ENCODE measurements at places on chromosomes 4 and X.

GRCh38 chr4:168486912-168487281 lies 6.6 kb upstream of the DDX60L start:
- no peak for DNase-seq

GRCh38 chr4:19650903-19651864 lies 600.5 kb upstream of the SLIT2 start:
- no peak for DNase-seq

GRCh38 chr4:19300213-19300612 lies 951.5 kb upstream of the SLIT2 start:
- no peak for DNase-seq

GRCh38 chr4:139315221-139315675 lies 13.0 kb upstream of the NDUFC1 start:
- peak; percentile 38 for DNase-seq

DNA sequence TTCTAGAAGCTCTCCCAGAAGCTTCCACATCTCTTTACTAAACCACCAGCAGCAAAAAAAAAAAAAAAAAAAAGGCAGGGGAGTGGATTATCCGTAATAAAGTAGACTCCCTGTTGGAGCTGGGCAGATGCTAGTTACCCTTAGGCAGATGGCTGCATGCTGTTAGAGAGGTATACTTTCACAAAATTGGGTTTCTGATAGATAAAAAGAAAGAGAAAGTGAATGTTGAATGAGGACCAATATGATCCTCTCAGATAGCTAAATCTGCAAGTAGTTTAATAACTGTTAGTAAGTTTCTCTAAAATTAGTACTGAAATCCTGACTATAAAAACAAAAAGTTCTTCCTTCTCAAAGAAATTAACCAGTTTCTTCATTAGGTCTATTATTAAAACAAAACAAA lies 195.4 kb downstream of the ANAPC10 start:
- no peak for DNase-seq

DNA sequence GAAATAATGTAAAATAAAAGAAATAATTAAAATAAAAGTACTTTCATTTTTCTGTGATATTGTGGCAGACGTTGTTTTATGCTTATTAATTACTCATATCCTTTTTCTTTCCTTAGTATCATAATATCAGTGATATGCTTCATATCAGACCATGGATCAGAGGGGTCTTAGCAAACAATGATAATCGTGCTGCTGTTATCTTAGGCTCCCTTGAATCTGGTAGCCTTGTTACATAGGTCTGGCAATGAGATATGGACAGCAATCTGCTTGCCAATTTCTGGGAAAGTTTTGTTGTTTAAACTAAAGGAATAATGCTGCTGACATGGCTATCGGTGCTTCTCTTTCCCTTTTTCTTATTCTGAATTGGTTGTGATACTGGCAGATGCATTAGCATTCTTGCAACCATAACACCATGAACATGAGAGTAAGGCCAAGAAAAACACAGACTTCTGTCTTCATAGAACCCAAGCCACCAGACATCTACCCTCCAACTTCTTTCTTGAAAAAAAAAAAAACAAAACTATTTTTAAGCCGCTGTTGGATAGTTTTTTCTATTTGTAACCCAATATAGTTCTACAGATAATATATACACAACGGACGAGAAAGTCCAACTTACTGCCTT lies 16.4 kb downstream of the EPHA5 start:
- DNase-seq: no peak

GRCh38 chr4:41661442-41662076 lies 87.0 kb downstream of the PHOX2B start:
- peak; percentile 47 for DNase-seq

GRCh38 chr4:123994917-123995316 lies 598.3 kb downstream of the SPRY1 start:
- no peak for DNase-seq

GRCh38 chrX:109362101-109362500 lies 119.8 kb downstream of the GUCY2F start:
- DNase-seq: no peak

DNA sequence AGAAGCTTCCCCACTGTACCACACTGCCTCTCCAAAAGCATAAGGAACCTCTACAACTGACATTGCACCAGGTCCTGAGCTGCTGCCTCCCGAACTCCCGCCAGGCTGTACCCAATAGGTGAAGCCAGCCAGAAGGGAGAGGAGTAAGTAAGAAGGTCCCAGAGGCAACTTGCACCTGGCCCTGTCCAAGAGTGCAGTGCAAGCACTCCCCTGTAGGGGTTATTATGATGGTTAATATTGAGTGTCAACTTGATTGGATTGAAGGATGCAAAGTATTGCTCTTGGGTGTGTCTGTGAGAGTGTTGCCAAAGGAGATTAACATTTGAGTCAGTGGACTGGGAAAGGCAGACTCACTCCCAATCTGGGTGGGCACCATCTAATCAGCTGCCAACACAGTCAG lies 879.3 kb upstream of the SLIT2 start:
- DNase-seq: no peak

GRCh38 chrX:37824491-37825214 lies 22.7 kb downstream of the DYNLT3 start:
- DNase-seq: no peak

DNA sequence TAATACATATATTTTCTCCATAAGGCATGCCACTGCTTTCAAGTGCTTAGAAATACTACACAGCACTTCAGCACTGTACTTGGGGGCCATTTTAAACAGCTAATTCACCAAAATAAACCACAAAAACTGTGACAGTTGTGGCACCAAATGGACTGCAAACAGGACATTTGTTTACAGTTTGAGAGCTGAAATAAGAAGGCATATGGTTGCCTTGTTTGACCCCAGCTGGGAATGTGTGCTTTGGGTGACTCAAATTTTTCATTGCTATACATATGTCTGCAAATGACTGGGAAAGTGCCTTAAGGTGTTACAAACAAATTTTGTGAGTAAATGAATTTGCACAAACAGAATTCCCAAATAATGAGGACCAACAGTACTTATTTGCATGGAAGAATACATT lies 124.2 kb downstream of the BANK1 start:
- no peak for DNase-seq

DNA sequence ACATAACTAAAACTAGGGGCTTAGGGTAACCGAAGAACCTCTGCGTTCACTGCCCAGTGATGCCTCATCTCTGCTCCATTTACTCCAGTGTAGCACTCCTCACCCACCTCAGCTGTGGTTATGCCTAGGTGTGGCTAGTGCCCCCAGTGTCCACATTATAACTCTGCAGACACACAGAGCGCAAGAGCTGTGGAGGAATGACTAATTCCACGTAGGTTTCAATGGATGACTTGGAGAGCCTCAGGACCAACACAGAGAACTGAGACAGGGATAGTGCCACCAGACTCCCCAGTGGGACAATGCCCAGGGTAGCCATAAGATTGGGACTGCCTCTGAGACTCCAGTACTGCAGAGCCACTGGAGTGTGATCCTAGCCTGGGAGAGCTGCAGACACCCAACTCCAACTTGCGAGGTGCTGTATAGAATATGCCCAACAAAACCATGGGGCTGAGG lies 542.4 kb upstream of the DIPK2B start:
- DNase-seq: no peak

- no peak for DNase-seq
Observed at GRCh38 chr4:130044788-130045531, 949.0 kb downstream of the C4orf33 start.

- DNase-seq: no peak
Observed at GRCh38 chrX:108025376-108025775, 19.5 kb upstream of the VSIG1 start.

- DNase-seq: no peak
Observed at GRCh38 chr4:121353213-121353612, 27.6 kb downstream of the QRFPR start.

GRCh38 chr4:128358231-128358912 lies 70.8 kb upstream of the PGRMC2 start:
- DNase-seq: no peak

DNA sequence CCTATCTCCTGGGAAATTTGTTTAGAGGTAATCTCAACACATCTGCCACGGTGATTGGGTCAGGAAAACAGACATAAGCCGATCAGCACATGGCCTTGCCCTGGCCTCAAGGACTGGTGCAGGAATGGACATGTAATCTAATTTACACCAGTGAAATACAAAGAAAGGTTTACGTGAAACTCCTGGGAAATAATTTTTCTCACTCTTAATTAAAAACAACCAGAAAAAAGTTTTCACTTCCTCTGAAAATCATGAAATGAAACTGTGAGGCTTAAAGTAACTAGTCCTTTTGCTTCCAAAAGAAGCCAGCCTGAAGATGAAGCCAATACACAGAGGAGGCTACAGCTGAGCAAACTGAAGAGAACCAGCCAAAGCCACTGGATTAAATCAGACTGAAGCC lies 154.1 kb upstream of the FAM241A start:
- peak; percentile 26 for DNase-seq

DNA sequence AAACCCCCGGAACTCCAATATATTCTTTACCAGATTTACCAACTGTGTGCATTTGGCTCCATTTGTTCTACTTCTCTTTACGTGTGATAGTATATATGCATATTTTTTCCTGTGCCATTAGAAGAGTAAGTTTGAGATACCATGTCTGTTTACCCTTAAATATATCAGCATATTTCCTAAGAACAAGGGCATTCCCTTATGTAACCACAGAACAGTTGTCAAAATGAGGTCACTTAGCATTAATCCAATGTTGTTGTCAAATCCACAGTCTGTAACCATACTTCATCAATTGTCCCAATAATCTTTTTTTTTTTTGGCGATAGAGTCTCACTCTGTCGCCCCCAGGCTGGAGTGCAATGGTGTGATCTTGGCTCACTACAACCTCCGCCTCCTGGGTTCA lies 55.2 kb downstream of the TBC1D14 start:
- no peak for DNase-seq

GRCh38 chr4:159104694-159105414 lies 2.0 kb downstream of the RAPGEF2 start:
- no peak for DNase-seq

GRCh38 chr4:123953566-123953965 lies 557.0 kb downstream of the SPRY1 start:
- no peak for DNase-seq

- DNase-seq: no peak
Observed at GRCh38 chr4:148435654-148436406, 6.4 kb downstream of the NR3C2 start.

GRCh38 chr4:56701644-56702043 lies 20.5 kb upstream of the HOPX start:
- no peak for DNase-seq

- DNase-seq: no peak
Observed at GRCh38 chr4:560731-561291, 15.3 kb downstream of the TMEM271 start.

DNA sequence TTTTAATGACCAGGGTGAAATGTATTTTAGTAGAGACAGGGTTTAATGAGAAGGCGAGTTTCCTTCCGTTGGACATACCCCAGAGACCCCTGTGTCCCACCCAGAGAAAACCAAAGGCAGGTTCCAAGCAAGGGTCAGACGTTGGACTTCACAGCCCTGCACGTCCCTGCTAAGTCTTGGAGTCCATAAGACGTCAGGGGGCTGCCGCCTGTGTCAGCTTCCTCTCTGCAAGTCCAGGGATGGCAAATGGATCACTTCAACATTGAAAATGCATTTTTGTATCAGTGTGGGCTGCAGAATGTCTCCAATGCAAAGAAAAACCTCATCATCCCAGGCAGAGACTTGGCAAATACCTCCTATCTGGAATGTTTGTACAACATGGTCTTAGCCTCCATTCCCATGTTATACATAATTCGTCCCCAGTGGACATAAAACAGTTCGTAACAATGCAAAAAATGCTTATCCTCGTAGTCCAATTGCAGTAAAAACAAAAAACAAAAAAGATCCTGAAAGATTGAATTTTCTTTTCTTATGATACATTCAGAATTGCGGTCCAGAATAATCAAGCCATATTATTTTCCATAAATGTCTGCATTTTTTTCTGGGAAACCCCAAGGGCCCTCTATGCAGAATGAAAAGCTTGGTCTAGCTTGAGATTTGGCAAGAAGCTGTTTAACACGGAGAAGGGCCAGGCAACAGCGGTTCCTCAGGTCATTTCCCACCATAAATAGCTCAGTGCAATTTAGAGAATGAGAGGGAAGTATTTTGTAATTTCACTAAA lies 190.9 kb downstream of the SHOX start:
- no peak for DNase-seq

DNA sequence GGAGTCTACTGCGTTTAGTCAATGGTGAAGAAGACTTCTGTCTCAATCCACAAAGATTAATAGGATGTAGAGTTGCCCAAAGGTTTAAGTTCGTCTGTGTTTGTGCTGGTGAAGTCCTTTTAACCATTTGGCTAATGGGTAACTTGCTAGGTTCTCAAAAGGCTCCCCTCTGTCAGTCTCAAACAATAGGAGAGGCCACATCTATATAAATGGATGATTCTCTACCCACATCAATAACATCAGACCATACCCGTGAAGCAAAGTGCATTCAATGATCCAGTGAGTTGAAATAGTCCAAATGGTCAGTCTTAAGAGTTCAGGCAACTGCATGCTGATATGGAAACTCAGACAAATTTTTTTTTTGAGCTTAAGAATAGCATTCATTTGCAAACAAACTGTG lies 28.1 kb downstream of the RS1 start:
- no peak for DNase-seq

DNA sequence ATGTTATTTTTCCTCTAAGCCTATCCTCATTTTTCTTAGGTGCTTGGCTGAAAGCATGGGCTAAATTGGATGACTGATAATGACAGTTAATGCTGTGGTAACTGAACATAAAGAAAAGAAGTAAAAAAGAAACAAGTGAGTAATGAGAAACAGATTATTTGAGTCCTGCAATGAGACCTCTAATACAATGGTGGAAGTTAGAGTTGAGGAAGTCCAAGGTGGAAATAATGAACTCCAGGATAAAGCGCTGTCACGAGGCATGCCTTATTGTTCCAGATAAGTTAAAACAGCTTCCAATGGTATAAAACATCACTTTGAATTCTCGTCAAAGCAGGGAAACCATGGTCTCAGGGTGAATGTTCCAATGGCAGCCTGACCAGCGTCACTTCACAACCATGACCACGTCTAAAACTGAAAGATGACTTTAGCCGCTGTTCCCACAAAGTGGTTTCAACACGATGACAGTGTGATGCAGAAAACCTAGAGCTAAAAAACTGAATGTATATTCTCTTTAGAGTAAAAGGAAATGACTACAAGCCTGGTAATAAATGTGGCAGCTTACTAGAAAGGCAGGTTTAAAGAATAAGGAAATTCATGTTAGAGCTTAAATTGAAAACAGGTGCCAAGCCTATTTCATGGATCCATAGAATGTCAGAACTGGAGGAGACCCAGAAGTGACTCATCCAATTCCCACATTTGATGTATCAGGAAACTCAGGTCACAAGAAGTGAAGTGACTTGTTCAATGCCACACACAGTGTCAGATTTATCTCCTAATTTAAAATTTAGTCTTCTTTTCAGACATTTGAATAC lies 202.6 kb upstream of the GYPA start:
- DNase-seq: no peak
